Stimulated activated CD4-positive, alpha-beta T cell treated with anti-CD3 and anti-CD28 coated beads, Interleukin-2, amount 100 ng/mL, for 24 hours (primary cell): ENCODE measurements at places on chromosomes 7 and 10.

DNA sequence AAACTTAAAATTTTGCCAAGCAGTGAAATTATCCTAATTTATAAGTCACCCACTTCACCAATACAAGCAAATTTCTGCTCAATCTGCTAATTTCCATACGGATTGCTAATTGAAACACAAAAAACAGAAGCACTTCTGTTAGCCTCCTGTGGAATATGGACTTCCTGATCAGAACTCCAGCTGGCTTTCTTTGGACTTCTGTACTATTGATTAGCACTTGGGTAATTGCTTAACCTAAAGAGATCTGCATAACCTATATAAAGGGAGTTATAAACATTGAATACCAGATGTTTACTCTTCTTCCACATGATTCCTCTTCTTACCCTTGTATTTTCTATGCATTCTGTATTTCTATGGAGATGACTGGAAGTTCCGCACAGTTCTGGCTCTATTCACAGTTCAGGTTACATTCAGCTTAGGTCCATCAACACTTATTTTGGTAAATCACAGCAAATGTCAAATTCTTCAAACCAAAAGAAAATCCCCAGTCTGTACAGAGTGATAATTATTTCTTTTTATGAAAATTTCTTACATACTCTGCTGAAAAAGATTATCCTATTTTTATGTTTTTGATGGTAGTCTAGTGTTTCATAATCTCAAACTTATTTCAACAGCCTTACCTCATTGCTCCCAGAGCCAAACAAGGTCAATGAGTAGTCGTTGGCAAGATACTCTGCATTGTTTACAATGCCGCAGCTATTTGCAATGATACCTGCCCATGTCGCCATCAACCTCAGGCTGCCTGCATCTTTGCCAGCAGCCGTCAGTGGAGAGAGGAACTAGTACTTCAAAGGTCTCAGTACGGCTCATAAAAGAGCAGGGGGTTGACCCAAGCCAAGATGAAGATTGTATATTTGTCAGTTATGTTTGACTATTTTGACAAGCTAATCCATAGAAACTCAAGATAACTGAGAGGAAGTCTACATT lies 225.6 kb downstream of the AHR start:
- DNase-seq = no peak

GRCh38 chr7:108789451-108789850 lies 219.8 kb downstream of the DNAJB9 start:
- no peak for DNase-seq

- no peak for DNase-seq
Observed at GRCh38 chr10:65943451-65943850, 982.4 kb upstream of the LRRTM3 start.

GRCh38 chr10:34528320-34528719 lies 286.8 kb downstream of the PARD3 start:
- DNase-seq = no peak

GRCh38 chr10:30042820-30043219 lies 16.6 kb downstream of the JCAD start:
- no peak for DNase-seq

- DNase-seq = no peak
Observed at GRCh38 chr7:125516194-125516593, 586.6 kb upstream of the POT1 start.

GRCh38 chr7:120709972-120710320 lies 148.0 kb downstream of the TSPAN12 start:
- DNase-seq = no peak

- DNase-seq = no peak
Observed at GRCh38 chr10:119441151-119441821, 101.2 kb downstream of the RGS10 start.

- no peak for DNase-seq
Observed at GRCh38 chr7:26652401-26653100, 211.8 kb downstream of the SKAP2 start.

DNA sequence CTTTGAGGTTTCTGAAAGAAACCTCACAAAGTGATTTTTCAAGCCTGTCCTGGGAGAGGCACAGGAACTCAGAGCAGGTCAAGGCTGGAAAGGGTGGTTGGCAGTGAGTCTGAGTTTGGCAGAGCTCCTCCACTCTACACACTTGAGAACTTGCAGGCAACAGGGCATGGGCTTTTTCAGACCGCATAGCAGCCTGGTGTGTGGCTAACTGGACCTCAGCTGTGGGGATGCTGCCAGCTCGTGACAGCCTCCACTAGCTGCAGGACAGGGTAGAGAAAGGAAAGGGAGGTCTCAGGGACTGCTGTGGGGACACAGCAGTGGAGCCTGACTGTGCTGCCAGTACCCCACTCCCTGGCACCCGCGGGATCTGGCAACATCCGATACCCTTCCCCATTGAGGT lies 2.6 kb downstream of the CDHR1 start:
- no peak for DNase-seq

- no peak for DNase-seq
Observed at GRCh38 chr10:34817054-34817453, 2.0 kb upstream of the PARD3 start.

DNA sequence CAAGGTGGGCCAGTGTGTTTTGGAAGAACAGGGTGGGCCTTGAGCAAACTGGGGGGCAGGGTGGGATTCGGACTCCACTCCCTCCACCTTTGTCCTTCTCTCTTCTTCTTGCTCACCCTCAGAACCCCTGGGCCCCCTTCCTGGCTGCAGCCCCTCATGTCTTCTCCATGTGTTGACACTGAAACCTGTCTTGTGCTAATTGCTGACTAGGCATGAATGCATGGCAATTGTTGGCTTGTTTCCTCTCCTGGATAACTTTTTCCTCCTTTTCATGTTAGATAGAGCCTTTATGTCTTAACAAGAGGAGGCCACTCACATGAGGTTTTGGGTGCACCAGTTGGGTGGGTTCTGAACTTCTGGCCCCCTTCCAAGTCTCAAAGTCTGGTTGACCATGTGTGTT lies 181.6 kb upstream of the MKI67 start:
- DNase-seq = no peak

DNA sequence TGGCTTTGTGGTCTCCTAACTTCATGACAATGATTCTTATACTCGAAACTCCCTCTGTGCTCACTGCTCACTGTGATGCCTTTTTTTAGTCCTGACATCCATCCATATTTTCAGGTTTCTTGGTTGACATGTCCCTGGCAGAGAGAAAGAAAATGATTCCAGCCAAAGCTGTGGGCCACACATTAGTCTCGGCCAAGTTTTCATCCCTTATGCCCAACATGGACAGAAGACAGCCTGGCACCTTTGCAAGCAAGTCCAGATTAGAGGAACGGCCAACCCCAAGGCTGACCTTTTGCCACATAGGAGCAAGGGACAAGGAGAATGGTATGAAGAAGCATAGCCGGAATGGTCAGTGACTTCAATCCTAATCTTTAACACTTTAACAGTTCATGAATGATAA lies 8.7 kb upstream of the OPALIN start:
- no peak for DNase-seq

DNA sequence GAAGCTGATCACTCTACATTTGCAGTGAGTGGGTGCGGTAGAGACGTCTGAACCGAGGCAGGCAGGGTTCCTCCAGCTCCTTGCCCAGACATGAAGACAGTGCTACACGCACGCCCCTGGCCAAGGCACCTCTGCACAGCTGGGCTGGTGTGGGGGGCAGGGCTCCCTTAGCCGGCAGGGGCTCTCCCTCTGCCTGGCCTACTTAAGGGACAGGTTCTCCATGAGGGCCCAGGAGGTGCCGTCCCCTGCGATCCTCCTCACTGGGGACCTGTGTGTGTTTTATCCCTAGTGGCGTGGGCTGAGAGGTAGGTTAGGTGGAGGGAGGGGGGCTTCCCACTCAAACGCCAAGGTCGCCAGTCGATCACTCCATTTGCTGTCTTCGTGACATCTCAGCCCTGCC lies 35.3 kb downstream of the IL15RA start:
- no peak for DNase-seq

GRCh38 chr7:26000841-26001240 lies 151.2 kb upstream of the NFE2L3 start:
- no peak for DNase-seq

DNA sequence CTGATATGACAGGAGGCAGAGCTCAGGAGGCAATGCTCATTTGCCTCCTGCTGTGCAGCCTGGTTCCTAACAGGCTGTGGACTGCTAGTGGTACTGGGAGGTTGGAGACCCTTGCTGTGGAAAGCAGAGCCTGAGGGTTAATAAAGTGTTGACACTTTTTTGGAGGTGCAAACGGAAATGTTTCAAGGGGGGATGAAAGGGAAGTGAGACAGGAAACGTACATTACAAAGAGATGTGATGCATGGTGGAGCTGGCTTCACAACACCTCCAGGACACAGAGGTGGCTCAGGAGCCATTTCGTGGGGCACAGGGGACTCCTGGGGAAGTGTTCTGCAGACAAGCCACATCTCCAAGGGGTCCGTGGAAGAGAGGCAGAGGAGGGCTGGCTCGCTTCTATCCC lies 137.6 kb upstream of the SVIL start:
- no peak for DNase-seq

DNA sequence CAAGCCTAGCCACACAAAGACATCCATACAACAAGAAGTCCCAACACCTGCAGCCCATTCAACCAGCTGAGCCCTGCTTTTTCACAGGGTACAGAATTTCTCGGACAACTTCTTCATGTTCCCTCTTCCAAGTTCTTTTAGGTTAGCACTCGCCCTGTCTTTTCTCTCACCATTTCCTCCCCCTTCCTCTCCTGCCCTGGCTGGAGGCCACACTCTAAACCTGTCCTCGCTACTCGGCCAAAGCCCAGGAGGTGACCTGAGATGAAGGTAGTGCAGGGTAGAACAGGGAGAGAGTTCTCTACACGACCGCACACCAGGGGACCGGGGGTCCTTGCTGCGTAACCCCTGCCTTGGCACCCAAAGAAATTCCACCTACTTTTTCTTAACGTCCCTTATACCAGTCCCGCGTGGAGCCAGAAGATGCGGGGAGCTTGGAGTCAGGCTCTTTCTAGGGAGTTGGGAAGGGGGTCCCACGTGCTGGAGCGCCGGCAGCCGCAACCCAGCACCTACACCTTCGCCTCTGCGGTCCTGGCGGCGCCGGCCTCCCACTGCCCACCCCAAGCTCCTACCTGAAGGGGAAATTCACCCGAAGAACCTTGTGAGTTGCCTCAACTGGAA lies 16.0 kb upstream of the DLX6 start:
- DNase-seq = no peak

DNA sequence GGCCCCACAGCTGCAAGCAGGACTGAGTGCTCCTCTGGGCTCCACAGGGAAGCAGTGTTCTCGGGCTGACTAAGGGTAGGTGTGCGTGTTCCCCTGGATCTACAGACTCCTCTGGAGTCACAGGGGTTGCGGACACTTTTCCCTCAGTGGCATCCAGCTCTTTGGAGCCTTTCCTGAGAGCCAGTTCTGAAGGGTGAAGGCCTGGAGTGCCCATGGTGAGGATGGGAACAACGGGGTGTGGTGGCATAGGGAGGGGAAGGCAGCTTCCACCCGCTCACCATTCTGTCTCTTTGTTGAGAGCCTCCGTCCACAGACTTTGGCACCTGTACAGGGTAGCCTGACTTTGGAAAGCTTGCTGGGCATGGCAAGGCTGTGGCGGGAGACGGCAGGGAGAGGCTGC lies 104.1 kb upstream of the PCBD1 start:
- no peak for DNase-seq

- no peak for DNase-seq
Observed at GRCh38 chr7:120725376-120726039, 132.4 kb downstream of the TSPAN12 start.

DNA sequence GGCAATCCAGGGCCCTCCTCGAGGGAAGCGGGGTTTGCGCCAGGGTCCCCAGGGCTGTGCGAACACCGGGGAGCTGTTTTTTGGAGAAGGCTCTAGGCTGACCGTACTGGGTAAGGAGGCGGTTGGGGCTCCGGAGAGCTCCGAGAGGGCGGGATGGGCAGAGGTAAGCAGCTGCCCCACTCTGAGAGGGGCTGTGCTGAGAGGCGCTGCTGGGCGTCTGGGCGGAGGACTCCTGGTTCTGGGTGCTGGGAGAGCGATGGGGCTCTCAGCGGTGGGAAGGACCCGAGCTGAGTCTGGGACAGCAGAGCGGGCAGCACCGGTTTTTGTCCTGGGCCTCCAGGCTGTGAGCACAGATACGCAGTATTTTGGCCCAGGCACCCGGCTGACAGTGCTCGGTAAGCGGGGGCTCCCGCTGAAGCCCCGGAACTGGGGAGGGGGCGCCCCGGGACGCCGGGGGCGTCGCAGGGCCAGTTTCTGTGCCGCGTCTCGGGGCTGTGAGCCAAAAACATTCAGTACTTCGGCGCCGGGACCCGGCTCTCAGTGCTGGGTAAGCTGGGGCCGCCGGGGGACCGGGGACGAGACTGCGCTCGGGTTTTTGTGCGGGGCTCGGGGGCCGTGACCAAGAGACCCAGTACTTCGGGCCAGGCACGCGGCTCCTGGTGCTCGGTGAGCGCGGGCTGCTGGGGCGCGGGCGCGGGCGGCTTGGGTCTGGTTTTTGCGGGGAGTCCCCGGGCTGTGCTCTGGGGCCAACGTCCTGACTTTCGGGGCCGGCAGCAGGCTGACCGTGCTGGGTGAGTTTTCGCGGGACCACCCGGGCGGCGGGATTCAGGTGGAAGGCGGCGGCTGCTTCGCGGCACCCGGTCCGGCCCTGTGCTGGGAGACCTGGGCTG lies 26.0 kb downstream of the PRSS2 start:
- DNase-seq = no peak

DNA sequence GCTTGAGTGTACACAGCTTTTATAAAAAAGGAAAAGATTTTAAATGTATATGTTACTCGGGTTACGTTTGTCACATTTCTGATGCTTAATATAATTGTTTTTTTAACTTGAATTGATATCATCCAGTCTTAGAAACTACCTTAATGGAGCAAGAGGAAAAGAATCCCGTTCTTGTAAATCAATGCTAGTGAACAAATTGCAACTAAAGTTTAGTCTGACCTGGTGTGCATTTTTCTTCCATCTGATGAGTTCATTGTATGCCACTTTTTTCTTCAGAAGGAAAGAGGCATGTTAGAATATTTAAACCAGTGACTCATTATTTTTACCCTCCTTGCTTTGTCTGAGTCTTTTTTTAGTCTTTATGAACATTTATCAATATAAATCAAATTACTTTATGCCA lies 34.7 kb downstream of the NET1 start:
- DNase-seq = no peak

- DNase-seq = no peak
Observed at GRCh38 chr7:72111086-72111485, 301.1 kb downstream of the CALN1 start.

GRCh38 chr7:63918986-63919385 lies 79.7 kb upstream of the ZNF722 start:
- DNase-seq = no peak
